Activated gamma-delta T cell (primary cell): ENCODE measurements at places on chromosomes 1 and 21.

DNA sequence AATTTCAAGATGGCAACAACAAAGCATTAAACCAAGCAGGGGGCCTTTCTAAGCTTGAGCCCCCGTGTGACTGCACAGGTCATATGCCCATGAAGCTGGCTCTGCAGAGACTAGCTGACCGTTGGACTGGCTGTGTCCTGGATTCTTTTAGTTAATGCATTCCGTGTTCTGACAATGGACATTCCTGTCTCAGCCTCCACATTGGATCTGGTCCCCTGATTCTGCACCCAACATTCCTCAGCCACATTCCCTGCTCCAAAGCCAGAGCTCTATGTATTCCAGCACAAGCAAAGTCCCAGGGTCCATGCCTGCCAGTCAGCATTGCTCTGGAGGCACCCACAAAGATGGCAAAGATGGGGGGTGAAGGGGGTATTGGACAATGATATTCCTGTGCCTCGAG, 5.1 kb upstream of the NAV1 start:
- no peak for DNase-seq

GRCh38 chr1:39687243-39687642, 4.0 kb downstream of the HPCAL4 start:
- no peak for DNase-seq

DNA sequence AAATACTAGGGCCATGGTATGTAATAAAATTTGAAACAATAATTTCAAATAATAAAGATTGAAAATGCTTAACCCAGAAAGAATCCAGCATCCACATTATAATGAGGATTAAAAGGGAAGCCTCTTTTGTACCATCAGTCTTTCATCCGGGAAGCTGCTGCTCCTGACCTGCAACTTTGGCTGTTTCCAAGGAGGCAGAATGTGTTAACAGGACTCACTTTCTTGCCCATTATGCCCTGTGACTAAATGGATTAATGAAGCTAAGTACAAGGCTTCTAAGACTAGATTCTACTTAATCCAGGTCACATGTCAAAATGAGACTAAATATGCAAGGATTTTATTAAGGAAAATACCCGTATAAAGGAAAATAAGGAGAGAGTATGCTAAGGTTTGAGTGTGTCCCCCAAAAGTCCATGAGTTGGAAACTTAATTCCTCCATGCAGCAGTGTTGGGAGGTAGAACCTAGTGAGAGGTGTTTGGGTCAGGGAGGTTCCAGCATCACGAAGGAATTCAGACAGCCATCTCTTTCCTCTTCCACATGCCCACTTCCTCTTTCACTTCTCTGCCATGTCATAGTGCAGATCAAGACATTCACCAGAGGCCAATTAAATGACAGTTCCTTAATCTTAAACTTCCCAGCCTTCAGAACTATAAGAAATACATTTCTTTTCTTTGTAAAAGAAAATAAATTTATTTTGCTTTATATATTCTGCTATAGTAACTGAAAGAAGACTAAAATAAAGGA, 27.7 kb downstream of the FMO2 start:
- DNase-seq: no peak

DNA sequence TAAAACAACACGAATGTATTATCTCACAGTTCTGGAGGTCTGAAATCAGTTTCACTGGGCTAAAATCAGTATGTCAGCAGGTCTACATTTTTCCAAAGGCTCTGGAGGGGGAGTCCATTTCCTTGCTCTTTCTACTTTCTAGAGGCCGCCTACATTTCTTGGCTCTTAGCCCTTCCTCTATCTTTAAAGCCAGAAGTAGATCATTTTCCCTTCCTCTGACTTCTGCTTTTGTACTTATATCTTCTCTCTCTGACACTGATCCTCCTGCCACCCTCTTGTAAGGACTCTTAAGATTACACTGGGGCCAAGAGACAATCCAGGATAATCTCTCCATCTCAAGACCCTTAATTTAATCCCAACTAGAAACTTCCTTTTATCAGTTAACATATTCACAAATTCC, 41.4 kb downstream of the MSH4 start:
- DNase-seq: no peak

- no peak for DNase-seq
Measured at GRCh38 chr1:170424346-170424745, 107.6 kb upstream of the GORAB start.

DNA sequence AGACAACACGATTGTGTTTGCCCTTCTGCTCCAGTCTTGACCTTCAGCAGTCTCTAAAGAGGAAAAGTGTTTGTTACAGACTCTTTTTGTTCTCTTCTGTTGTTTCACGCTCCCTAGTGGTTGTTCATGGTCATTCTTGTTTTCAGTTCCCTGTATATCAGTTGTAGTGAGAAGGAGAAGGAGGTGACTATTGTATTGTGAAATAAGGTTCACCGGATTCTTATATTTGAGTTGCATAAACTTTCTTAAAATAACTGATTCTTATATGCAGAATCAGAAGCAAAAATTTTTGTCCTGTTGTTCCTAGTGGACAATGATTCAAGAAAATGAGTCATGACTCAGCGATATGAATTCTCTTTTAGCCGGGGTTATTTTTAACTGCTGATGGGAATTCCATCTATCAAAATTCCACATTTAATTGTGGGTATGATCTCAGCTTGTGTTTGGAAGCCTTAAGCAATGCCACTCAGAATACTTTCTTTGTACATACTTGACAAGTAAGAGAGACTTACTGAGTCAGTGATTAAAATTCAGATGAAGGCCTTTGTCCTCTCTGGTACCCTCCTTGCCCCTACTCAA, 152.2 kb downstream of the CLEC20A start:
- no peak for DNase-seq

GRCh38 chr1:98232678-98233077, 311.8 kb upstream of the DPYD start:
- no peak for DNase-seq

GRCh38 chr1:184604152-184604900, 150.3 kb downstream of the EDEM3 start:
- no peak for DNase-seq
